ENCODE measurements at places on chromosomes 1 and 21.

GRCh38 chr1:54866801-54867716 is 19.9 kb downstream of the DHCR24 start:
- DNase-seq, result no peak

DNA sequence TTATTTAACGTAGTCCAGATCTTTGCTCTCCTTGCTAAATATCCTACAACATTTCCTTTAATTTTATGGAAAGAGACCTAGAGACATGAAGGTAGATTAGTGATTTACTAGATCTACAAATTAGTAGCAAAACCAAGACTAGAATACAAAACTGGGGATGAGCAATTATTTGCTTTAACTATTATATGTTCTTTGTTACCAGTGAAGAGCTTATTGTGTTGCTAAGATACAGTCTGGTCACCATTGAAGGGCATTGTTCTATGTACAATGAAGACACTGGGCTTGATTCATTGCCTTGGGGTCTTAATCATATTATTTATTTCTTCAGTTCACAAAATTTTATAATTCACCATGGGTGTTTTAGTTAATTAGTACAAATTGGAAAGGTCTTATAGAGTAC is 88.3 kb downstream of the S1PR1 start:
- DNase-seq, result no peak

GRCh38 chr1:110976089-110976488 is 12.4 kb upstream of the LRIF1 start:
- DNase-seq, result no peak

- DNase-seq, result no peak
These were observed 2.7 kb downstream of the TMEM200B start for GRCh38 chr1:29120947-29121485.

Data from osteocyte (in vitro differentiated cells).